ENCODE measurements at places on chromosomes 13 and 19.

- no peak for DNase-seq
Measured at GRCh38 chr19:41551212-41551610, 24.8 kb upstream of the CEACAM21 start.

DNA sequence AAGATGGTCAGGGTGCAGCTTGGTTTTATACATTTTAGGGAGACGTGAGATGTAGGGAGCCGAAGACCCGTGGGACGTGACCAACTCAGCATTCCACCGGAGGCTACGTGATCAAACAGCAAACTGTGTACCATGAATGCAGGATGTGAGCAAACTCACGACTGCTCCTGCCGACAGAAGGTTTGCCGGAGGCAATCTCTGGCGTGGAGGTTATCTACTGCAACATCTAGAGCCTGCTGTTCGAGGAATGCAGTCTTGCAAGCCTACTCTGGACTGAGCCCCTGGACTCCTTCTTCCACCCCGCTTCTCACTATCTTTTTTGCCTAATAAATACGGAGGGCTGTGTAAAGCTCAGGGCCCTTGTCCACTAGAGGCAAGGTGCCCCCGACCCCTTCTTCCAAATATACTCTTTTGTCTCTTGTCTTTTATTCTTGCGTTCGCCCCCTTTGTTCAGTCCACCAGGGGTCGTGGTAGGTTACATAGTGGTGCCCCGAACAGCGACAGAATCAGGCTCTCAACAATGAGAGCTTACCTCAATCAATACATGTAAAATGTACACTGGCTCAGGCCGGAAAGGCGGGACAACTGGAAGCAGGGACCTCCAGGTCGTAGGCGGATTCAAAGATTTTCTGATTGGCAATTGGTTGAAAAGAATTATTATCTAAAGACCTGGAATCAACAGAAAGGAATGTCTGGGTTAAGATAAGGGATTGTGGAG lies 8.9 kb upstream of the OR1I1 start:
- DNase-seq, result no peak

DNA sequence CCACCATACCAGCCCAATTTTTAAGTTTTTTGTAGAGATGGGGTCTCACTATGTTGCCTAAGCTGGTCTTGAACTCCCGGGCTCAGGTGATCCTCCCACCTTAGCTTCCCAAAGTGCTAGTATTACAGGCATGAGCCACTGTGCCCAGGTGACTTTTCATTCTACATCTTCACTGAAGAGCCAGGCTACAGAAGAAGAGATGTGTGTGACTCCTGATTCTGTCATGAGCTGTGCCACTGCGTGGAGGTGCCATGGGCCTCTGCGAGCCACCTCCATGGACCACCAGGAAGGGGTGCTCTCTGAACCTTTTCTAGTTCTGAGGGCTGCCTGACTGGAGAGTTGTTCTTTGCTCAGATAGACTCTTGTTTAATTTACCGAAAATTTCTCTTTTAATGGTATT lies 56.6 kb upstream of the RANBP3 start:
- no peak for DNase-seq

GRCh38 chr19:397941-398706 lies 10.8 kb downstream of the C2CD4C start:
- no peak for DNase-seq

DNA sequence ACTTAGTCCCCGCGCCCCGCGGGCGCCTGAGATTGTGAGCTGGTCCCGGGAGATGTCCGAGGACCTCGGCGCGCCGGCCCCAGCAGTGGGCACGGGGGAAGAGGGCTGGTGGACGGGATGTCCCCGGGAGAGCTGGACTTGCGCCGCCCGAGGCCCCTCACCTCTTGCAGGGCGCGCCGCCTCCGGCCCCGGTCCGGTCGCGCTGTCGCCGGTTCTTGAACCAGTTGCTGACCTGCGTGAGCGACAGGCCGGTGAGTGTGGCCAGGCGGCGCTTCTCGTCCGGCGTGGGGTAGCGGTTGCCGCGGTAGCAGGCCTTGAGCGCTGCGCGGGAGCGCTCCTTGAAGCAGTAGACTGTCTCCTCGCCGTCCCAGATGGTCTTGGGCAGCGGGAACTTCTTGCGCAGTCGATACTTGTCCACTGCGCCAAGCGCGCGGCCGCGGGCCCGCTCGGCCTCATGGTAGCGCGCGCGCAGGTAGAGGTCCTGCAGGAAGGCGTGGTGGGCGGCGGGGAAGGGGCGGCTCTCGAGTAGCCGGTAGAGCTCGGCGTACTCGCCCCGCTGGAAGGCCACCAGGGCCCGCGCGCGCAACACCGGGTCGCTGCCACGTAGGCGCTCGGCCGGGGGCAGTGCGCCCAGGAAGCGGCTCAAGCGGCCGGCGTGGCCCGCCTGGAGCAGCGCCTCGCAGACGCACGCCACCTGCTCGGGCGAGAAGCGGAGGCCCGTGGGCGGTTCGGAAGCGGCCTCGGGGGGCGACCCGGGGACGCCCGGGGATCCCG lies 984 bp downstream of the SIX5 start:
- no peak for DNase-seq
